ENCODE measurements at places on chromosomes 2 and 18.

GRCh38 chr2:216538538-216538937 lies 39.9 kb downstream of the RPL37A start:
- DNase-seq = no peak

- DNase-seq = no peak
These were observed 239.7 kb downstream of the ATAD2B start for GRCh38 chr2:23687214-23687613.

DNA sequence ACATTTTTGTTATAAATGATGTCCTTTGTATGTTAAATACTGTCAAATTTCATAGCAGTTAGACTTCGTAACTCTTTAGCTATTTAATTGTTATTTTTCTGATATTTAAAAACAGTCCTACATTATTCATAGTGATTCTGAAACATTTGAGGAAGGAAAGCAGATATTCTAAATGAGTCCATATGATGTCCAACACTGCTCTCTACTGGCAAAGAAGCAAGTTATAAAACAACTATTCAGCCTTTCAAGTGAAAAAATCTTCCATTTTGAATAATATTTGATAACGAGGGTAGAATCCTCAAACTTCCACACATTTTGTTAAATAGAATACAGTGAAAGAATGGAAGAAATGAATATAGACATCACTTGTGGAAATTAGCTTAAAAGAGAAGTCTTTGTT lies 220.8 kb downstream of the GULP1 start:
- no peak for DNase-seq

DNA sequence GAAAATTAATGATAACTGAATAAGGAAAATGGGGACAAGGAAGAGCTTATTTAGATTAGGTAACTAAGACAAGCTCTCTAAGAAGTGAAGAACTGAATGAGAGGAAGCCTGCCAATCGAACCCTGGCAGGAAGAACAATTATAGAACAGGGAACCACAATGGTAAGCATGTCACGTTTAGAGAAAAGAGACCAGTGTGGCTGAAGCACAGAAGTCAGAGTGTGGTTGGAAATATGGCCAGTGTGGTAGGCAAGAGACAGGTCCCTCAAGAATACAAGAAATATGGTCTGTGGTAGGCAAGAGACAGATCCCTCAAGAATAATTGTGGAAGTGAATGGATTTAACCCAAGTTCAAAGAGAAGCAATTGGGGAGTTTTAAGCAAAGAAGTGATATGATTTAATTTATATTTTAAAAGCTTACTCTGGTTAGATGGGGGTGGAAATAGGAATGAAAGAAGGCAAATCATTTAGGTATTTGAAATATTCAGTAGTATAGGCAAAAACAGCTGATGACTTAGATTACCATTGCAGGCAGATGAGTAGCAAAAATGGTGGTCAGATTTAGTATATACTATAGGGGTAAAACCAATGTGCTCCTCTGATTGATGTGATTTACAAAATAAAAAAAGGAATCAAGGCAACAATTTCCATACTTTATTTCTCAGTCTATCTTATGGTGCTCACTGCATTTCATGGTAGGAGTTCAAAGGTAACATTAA lies 38.8 kb upstream of the ERMN start:
- DNase-seq = no peak

- DNase-seq = no peak
These were observed 1009.9 kb upstream of the CNTNAP5 start for GRCh38 chr2:123015186-123015585.

GRCh38 chr2:19806131-19806530 lies 95.7 kb downstream of the TTC32 start:
- DNase-seq = no peak

DNA sequence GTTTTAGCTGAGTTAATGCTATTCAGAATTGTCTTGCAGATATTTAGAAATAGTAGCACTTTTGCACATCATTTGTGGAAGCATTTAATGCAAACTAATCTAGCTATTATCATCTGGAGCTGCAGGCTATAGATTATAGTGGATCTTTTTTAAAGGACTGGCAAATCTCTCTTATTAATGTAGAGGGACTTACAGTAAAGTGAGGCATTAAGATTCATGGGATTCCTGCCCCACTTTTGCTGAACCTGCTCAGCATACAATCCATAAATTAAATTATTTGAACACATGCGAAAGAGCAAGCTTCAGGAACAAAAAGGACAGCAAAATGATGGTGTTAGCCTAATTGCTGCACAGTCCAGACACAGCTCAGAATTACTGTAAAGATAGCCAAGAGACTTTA lies 477.7 kb downstream of the DCDC2C start:
- no peak for DNase-seq

- DNase-seq = no peak
These were observed 59.3 kb downstream of the UNC80 start for GRCh38 chr2:209830722-209831465.

- no peak for DNase-seq
These were observed 292.1 kb upstream of the FBXO11 start for GRCh38 chr2:48198371-48198770.

- DNase-seq = no peak
These were observed 426.2 kb upstream of the MEX3C start for GRCh38 chr18:51623653-51624052.

DNA sequence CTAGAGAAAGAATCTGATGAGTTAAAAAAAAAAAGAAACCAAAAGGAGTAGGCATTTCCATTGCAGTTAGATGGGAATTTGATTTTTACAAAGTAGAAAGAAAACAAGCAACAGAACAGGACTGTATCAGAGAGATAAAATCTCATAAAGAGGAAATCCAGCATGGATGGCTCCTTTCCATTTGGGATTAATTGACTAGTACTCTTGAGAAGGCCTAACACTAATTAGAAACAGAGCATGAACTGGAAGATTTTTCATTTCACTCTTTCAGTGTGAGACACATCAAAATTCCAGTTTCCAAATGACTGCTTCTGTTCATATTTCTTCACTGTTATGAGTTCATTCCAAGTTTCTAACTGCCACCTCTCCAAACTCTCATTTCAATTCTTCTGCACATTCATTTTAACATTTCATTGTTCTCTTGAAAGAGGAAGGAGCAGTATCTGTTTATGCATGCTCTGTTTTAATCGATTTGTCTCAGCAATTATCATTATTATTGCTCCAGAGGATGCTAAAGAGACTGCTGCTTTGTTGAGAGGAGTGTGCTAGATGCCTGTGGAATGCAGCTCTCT lies 108.8 kb upstream of the PIEZO2 start:
- no peak for DNase-seq

DNA sequence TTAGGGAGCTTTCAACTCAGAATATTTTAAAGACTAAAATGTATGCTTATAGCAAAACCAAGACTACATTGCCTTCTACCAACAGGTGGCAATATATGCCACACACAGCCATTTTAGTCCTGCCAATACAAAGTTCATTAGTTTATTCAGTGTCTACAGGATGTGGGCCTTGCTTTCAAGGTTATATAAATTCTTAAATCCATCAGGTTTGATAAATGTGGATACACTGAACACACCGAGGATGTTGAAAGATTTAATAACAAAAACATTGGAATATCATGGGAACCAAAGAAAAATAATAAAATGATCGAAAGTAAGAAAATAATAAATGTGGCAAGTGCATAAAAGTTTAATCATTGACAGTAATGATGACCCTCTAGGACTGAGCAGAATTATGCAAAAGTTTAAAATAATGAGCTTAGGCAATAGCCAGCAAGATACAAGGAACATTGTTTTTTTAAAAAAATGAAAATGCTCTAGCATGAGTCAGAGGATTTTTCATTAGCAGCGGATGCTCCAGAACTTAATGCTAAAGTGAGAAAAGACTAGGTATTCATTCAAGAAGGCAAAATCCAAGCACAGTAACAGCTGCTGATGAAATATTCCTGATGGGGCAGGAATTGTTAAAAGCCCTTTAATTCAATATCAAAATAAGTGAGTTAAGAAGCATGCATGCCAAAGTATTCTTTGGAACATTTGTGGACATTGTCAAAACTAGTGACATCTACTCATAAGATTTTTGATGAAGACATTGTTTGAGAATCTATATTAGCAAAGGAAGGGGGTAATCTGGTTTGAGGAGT lies 14.2 kb downstream of the SCN9A start:
- DNase-seq = no peak

GRCh38 chr2:19127616-19128015 lies 230.8 kb downstream of the OSR1 start:
- DNase-seq = no peak

DNA sequence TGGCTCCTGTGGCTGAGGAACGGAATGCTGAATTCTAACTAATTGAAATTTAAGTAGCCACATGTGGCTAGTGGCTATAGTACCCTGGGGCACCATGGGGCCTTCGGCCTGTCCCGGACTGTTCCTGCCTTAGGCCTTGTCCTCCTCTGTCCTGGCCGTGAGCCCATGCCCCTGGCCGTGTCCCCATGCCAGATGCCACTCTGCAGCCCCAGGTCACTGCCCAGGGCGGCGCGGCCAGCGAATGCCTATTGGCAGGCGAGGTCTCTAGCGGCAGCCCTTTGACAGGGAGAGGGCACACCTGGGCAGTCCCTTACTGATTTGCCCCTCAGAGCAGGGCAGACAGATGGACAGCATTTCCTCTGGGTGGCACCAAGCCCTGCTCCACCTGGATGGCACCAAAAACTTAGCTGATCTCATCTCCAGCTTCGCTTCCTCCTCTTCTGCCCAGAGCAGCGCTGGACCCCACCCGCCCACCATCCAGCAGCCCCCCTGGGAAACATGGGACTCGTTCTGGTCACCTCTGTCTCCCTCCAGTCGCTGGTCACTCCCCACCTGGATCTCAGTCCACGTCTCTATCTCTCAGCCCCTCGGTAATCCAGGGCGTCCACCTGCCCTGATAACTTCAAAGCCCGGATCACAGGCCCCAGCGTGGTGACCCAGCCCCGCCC lies 1.1 kb upstream of the DGKD start:
- DNase-seq = no peak

- DNase-seq = no peak
These were observed 140.0 kb upstream of the FHL2 start for GRCh38 chr2:105538840-105539239.

DNA sequence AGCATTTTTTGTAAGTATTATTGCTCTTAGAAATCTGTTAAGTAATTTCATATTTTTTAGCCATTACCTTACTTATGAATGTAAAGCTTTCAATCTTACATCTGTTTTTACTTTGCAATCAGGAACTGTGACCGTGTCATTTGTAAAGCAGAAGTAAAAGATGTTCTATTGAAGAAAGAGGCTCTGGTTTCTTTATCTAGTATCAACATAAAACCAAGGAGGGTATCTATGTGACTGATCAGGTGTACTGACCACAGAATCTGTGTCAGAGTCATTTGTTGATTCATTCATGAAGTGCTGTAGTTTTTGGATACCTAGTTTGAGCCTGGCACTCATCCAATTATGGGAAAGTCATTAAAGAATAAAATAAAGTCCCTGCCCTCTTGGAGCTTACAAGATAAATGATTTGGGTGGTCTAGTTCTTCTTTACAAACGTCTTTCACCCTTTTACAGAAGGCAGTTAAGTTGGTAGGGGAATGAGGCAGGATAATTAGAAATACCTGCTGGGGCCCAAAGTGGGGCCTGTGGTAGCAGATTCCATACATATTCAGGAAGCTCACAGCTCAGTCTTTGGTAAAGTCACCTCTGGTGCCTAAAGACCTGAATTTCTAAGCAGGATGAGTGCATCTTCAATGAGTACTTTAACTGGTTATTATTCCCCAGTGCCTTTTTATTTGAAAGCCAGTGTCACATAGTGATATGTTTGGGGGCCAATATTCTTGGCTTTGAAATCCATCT lies 260.6 kb upstream of the NT5C1B start:
- DNase-seq = no peak

- no peak for DNase-seq
These were observed 192.8 kb upstream of the APCDD1 start for GRCh38 chr18:10261344-10262276.

DNA sequence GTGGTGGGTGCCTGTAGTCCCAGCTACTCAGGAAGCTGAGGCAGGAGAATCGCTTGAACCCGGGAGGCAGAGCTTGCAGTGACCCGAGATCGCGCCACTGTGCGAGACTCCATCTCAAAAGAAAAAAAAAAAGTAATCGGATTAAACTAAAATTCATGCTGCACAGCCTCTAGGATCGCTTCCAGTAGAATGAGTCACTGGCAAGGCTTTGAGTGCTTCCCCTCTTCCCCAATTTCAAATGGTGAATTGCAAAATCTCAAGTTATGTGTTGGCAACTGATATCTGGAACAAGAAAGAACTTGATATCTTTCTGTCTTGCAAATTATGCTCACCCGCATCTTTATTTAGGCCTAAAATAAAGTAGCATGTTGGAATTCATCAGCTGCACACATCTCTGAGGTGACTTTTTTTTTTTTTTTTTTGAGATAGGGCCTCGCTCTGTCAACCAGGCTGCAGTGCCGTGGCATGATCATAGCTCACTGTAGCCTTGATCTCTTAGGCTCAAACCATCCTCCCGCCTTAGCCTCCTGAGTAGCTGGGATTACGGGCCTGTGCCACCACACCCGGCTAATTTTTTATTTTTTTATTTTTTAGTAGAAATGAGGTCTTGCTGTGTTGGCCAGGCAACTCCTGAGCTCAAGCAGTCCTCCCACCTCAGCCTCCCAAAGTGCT lies 12.7 kb downstream of the TTC39C start:
- no peak for DNase-seq

DNA sequence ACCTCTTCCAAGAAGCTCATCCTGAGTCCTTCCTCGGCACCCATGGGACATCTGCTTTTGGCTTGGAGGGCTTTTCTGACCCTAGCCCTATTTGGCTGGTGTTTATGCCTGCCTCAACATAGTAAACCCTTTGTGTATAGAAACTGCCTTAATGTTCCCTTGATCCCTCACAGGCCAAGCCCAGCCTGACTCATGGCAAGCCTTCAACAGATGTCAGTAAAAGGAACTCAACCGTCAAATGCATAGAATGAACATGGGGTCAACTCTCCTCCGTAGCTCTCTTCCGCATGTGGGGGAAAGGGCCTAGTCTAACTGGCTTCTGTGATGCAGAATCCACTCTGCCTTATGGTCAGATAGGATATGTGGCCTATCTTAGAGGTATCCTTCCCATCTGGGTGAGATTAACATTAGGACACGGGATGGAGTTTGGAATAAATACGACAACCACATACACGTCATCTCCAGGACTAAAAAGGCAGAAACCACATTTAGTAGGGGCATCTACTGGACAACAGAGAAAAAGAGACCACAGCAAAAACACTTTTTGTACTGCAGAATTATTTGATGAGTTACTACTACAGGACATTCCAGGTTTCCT lies 2.5 kb upstream of the NPAS2 start:
- no peak for DNase-seq

All from activated CD8-positive, alpha-beta memory T cell treated with anti-CD3 and anti-CD28 coated beads for 1 hour (primary cell).